ENCODE measurements at places on chromosomes 5 and 9.
A peak's percentile ranks its signal among the peaks of the same experiment; 100 is the strongest.

- no peak for DNase-seq
Measured at GRCh38 chr9:112286926-112287325, 46.5 kb downstream of the PTBP3 start.

- no peak for DNase-seq
Measured at GRCh38 chr5:6253281-6253680, 125.1 kb downstream of the MED10 start.

- no peak for DNase-seq
Measured at GRCh38 chr5:78953092-78953800, 31.9 kb downstream of the ARSB start.

GRCh38 chr9:84067821-84068220 lies 87.2 kb downstream of the RMI1 start:
- DNase-seq: no peak

- DNase-seq: no peak
Measured at GRCh38 chr9:105458404-105458803, 10.6 kb downstream of the FSD1L start.

DNA sequence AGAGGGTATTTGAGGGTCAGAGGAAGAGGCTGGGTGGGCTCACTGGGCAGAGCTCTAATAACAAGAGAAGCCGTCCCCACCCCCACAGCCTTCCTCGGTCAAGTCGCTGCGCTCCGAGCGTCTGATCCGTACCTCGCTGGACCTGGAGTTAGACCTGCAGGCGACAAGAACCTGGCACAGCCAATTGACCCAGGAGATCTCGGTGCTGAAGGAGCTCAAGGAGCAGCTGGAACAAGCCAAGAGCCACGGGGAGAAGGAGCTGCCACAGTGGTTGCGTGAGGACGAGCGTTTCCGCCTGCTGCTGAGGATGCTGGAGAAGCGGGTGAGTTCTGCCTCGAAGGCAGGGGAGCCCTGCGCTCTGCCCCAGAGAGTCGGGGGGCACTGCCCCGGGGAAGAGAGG lies 21.6 kb upstream of the RARS1 start:
- no peak for DNase-seq

- no peak for DNase-seq
Measured at GRCh38 chr9:132539096-132539495, 43.3 kb upstream of the BARHL1 start.

GRCh38 chr9:13480693-13481092 lies 201.2 kb upstream of the MPDZ start:
- no peak for DNase-seq

- DNase-seq: peak; percentile 36
Measured at GRCh38 chr9:21801683-21802417, 586 bp upstream of the MTAP start.

DNA sequence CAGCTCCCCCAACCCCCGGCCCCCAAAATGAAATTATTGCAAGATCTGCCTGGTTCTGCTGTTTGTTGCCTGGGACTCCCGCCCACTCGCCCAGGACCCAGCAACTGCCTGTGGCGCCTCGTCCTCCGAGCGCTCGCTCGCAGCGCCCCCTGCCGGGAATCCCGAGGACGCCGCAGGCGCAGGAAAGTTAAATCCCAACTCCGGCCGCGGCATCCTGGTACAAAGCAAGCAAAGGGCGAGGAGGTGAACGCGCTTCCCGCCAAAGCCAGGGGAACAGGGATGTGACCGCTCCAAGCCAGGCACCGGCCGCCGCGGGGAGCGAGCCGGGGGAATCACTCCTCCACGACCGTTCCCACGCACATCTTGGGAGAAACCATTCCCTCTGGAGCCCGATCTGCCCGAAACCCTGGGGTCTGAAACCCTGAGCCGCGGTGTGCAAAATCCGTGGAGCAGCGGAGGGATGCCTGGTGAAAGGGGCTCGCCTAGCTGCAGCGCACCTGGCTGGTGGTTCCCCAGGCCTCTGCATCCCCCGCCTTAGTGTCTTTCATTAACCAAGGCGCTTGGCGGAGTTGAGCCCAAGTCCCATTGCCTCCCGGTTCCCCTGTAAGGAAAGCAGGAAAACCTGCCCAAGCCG lies 1.3 kb downstream of the SEMA5A start:
- DNase-seq: peak; percentile 72

GRCh38 chr5:35335752-35336151 lies 105.5 kb upstream of the PRLR start:
- no peak for DNase-seq

- DNase-seq: no peak
Measured at GRCh38 chr9:90274725-90275124, 367.9 kb downstream of the DIRAS2 start.

- no peak for DNase-seq
Measured at GRCh38 chr9:135490980-135491464, 9.5 kb upstream of the MRPS2 start.

DNA sequence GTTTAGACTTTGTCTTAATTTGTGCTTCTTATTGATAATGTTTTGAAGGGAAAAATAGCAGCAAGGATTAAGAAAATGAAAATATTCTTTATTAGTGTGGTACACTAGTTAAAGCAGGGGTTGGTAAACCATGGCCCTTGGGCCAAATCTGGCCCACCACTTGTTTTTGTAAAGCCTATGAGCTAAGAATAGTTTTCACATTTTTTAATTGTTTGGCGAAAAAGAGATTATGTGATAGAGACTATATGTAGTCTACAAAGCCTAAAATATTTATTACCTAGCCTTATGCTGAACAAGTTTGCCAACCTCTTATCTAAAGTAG lies 57.2 kb downstream of the KCNN2 start:
- no peak for DNase-seq

DNA sequence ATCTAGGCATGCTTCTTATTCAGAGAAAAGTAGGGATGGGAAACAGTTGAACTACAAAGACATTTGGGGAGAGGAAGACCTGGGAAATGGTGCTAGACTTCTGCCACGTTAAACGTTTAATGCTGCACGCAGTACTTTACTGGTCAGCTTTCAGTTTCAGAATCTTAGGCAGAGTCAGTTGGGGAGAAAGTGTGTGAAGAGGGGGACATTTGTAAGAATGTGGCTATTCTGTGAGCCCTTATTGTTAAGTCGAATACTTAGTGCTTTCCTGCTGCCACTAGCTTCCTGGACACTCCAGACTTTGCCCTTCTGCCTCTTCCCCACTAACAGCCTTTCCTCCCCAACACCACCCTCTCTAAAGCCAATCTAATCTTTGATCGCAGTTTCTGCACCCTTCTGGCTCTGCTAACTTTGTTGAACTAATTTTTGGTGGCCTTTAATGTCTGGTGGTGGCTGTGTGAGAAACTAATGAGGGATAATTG lies 6.1 kb downstream of the CYSTM1 start:
- no peak for DNase-seq

GRCh38 chr5:113866763-113867162 lies 353.3 kb downstream of the YTHDC2 start:
- no peak for DNase-seq
